ENCODE measurements at places on chromosomes 1 and 21. TPM values are rescaled to one million over a fixed set of nuclear protein-coding genes. Genes with fewer than 3 reads are reported as not detected.

The DMBX1 gene
- not detected for total RNA-seq

The PCNX2 gene
- total RNA-seq = 11.2 TPM

The S100A9 gene
- 1,435 TPM for total RNA-seq

The PLPPR5 gene
- total RNA-seq = 0.31 TPM

The OPTC gene
- not detected for total RNA-seq

The SIPA1L2 gene
- total RNA-seq = 1.9 TPM

The TNFSF18 gene
- total RNA-seq = 0.04 TPM

The PRAMEF11 gene
- not detected for total RNA-seq

The FAM131C gene
- 0.15 TPM for total RNA-seq

The FAM72D gene
- total RNA-seq = 3.1 TPM

The RNF186 gene
- total RNA-seq = not detected

The DYNLT5 gene
- not detected for total RNA-seq

The NBPF4 gene
- not detected for total RNA-seq

The DCST1 gene
- total RNA-seq = not detected

The NBPF11 gene
- 1.6 TPM for total RNA-seq

The JAM2 gene
- not detected for total RNA-seq

The ATP6V1G3 gene
- not detected for total RNA-seq

The FCRL4 gene
- not detected for total RNA-seq

The PDIK1L gene
- total RNA-seq = 1.5 TPM

The LMNA gene
- total RNA-seq = 836 TPM

The MMP23B gene
- 3.7 TPM for total RNA-seq

The USH2A gene
- not detected for total RNA-seq

The FGR gene
- total RNA-seq = not detected

The ATPAF1 gene
- total RNA-seq = 34.3 TPM

The ADAMTS4 gene
- 1.5 TPM for total RNA-seq

The CAMK1G gene
- not detected for total RNA-seq

The ECM1 gene
- total RNA-seq = 27.9 TPM

The PIP5K1A gene
- 40.2 TPM for total RNA-seq

The TMEM52 gene
- total RNA-seq = 0.70 TPM

The KCNC4 gene
- 4.4 TPM for total RNA-seq

The FAM72C gene
- total RNA-seq = 5.9 TPM

The ZMYND12 gene
- total RNA-seq = 0.70 TPM

The HSF2BP gene
- total RNA-seq = 2.6 TPM

The SPRR2F gene
- total RNA-seq = not detected

The VANGL2 gene
- 3.1 TPM for total RNA-seq

The CACNA1S gene
- total RNA-seq = not detected

The KRTAP7-1 gene
- total RNA-seq = not detected

The TRAPPC10 gene
- 12.7 TPM for total RNA-seq

The SLC6A9 gene
- 9.1 TPM for total RNA-seq

The RGS8 gene
- total RNA-seq = not detected

The DUSP12 gene
- 35.6 TPM for total RNA-seq

The ANKRD35 gene
- total RNA-seq = not detected

The CBR1 gene
- total RNA-seq = 377 TPM

The CHI3L1 gene
- not detected for total RNA-seq

The CNKSR1 gene
- total RNA-seq = 14.1 TPM

The ZNF687 gene
- 14.2 TPM for total RNA-seq

The GJB5 gene
- 120 TPM for total RNA-seq

All from hair follicular keratinocyte (primary cell).